ENCODE measurements at places on chromosomes 1 and 21. TPM values are rescaled to one million over a fixed set of nuclear protein-coding genes. Genes with fewer than 3 reads are reported as not detected.

DNA sequence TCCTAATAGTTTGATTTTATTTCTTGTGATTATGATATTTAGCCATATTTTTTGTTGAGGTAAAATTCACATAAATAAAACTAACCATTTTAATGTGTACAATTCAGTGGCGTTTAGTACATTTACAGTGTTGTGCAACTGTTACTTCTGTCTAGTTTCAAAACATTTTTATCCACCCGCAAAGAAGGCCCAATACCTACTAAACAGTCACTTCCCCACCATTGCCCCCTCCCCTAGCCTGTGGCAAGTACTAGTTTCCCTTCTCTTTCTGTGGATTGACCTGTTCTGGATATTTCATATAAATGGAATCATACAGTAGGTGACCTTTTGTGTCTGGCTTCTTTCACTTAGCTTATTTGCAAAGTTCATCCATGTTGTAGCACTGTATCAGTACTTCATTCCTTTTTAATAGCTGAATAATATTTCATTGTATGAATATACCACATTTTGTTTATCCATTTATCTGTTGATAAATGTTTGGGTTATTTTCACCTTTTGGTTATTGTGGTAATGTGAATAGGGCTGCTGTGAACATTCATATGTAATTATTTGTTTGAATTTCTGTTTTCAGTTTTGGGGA lies 4.1 kb downstream of the FLVCR1 start:
- DNase-seq, result no peak

DNA sequence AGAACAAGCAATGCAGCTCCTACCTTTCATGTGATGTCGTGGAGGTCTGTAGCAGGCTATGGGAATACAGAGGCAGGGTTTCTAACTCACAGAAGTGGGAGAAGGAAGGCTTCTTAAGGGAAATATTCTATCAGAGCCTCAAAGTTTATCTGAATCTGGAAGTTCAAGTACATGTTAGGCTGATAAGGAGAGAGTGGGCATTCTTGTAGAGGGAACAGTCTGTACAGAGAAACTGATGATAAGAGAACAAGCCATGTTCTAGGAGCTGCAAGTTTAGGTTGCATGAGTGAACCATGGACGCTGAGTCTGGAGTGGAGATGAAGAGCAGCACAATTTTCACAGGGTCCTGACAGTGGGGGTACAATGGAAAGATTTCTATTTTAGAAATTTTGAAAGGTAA lies 344.0 kb downstream of the CHRM3 start:
- DNase-seq, result no peak

The ACTN2 gene
- polyA plus RNA-seq, result 2.6 TPM

DNA sequence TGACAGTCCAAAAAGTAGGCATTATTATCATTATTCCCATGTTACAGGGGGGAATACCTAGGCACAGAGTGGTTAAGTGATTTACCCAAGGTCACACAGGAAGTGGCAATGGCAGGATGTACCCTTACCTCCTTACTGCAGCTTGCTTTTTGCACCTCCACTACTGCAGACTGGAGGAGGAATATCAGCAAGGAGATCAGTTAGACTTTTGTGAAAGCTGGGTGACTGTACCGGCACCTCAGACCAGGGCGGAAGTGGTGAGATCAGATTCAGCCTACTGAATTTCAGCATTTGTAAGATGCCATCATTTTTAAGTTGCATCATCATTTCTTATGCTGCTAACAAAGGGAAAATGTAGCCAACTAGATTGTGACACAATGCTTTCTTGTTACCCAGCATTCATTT lies 4.5 kb downstream of the ADARB1 start:
- DNase-seq, result no peak

- DNase-seq, result no peak
Observed at GRCh38 chr1:180953291-180954004, 40.8 kb downstream of the KIAA1614 start.

DNA sequence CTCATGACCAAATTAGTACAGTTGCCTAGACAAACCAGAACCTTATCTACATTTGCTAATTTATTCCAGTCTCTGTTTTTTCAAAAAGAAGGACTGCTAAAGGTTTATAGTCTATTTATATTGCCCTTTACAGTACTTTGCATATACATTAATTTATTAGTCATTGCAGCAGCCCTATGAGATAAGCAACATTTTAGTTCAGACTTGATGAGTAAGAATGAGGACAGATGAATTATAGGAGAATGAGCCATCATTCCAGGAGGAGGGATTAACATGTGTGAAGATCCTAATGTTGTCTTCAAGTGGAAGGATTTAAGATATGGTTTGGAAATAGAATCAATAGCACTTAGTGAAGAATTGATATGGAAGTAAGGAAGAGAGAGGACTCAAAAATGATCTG lies 152.4 kb downstream of the KCTD3 start:
- DNase-seq, result no peak

DNA sequence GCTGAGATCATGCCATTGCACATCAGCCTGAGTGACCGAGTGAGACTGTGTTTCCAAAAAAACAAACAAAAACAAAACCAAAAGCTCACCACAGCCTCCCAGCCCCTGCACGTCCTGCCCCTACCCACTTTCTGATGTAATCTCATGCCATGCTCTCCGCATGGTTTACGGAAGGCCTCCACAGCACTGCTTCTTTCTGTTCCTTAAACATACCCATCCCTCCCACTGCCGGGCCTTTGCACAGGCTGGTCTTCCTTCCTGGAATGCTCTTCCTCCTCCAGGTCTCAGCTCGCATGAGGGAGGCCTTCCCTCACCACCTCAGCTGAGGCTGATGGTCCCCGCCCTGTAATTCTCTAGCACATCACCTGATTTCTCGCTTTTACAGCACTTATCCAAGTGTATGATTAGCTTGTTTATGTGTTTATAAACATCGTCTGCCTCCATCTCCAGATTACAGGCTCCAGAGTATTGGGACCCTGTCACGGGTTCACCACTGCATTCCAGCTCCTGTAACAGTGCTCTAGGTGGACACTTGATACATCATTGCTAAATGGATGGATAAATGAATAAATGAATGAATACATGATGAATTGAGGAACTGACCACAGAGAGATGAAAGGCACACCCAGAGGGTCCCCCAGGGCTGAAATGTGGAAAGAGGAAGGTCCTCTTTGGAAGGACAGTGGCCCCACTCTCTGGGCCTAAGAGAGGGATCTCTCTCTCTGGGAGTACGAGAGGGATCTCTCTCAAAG lies 22.1 kb downstream of the TCEA3 start:
- DNase-seq, result peak; percentile 54

GRCh38 chr1:9186082-9186859 lies 48.3 kb upstream of the H6PD start:
- DNase-seq, result no peak

The ZNF593OS gene
- 1.0 TPM for polyA plus RNA-seq

The FAM151A gene
- 0.44 TPM for polyA plus RNA-seq

The KRTAP7-1 gene
- not detected for polyA plus RNA-seq

The TPTE gene
- polyA plus RNA-seq, result 0.07 TPM

The CFAP45 gene
- 2.6 TPM for polyA plus RNA-seq

DNA sequence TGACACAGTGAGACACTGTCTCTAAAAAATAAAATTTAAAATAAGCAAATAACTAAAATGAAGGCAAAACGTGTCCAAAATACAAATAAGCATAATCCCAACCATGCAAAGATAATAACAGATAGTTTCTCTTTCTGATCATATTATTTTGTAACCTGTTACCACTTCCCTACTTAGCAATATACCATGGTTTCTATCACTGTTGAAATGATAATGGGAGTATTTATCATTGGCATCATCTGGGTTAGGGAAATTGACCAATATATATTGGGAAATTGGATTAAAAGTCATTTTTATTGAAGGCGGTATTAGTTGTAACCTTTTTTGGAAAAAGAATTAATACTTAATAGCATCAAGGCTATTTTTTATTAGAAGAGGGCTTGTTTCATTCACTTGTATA lies 47.0 kb downstream of the USP25 start:
- DNase-seq, result no peak

The TNFRSF9 gene
- 0.15 TPM for polyA plus RNA-seq
